NCI-H82 (cell line): ENCODE measurements at places on chromosomes 7 and 10.
A peak's percentile ranks its signal among the peaks of the same experiment; 100 is the strongest.

GRCh38 chr7:66837007-66837406 is 84.0 kb upstream of the TMEM248 start:
- DNase-seq: peak; percentile 91

DNA sequence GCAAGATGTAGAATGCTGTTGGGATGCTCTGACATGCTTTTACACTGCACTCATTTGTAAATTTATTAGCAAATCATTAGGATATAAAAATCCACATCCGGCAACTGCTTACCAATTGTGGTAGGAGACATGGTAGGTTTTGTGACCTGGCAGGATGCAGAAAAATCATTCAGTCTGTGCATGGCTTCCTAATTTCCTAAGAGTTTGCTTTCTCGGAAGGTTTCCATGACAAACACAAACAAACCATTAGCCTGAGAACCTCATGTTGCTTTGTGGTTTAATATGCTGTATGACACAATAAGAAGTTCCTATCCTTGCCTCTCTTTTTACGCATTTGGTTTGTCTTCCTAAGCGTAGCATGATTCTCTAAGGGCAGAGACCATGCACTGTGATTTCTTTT is 14.7 kb upstream of the LMBR1 start:
- DNase-seq: no peak

DNA sequence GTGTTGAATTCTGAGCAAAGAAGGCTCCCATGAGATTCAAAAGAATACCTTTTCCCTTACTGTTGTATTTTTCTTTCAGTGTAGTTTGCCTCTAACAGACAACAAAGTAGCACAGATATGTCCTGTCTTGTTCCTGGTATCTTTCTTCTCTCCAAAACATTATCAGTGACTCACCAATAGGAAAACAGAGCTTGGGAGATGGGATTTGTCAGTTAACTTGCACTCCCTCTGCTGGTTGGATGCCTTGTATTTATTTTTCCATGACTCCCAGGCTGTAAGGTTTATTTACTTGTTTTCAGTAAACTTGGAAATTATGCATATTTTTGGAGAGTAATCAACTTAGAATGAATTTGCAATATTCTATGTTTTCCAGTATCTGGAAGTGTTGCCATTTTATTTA is 129.7 kb downstream of the SAMD9 start:
- no peak for DNase-seq

- DNase-seq: no peak
Measured at GRCh38 chr10:99234791-99235657, 628 bp downstream of the HPSE2 start.

- DNase-seq: no peak
Measured at GRCh38 chr10:91621483-91622113, 11.3 kb downstream of the PPP1R3C start.

GRCh38 chr7:26151096-26151495 is 902 bp upstream of the NFE2L3 start:
- peak; percentile 61 for DNase-seq

GRCh38 chr10:119103903-119104653 is at the start of gene DENND10:
DENND10 (plus strand) TSS chr10:119104113; CDS start chr10:119104143, 30 bp downstream.
- DNase-seq: peak; percentile 84

GRCh38 chr7:116924741-116925140 is 28.6 kb upstream of the ST7 start:
- no peak for DNase-seq

- peak; percentile 71 for DNase-seq
Measured at GRCh38 chr10:75497997-75498883, 66.8 kb downstream of the LRMDA start.

- no peak for DNase-seq
Measured at GRCh38 chr7:91796122-91796521, 84.4 kb downstream of the MTERF1 start.

DNA sequence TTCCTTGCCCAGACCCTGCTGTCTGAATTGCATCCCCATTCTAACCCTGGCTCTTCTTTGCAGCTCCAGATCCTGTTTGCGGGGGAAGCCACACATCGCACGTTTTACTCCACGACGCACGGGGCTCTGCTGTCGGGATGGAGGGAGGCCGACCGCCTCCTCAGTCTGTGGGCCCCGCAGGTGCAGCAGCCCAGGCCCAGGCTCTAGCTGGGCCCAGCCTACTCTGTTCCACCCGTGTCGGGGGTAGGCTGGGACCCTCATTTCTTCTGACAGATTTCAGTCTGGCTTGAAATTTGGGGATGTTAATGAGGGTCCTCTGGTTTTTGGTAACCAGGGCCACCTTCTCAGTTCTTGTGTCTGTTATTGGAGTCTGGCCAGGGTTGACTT is 2.7 kb upstream of the MTG1 start:
- no peak for DNase-seq

DNA sequence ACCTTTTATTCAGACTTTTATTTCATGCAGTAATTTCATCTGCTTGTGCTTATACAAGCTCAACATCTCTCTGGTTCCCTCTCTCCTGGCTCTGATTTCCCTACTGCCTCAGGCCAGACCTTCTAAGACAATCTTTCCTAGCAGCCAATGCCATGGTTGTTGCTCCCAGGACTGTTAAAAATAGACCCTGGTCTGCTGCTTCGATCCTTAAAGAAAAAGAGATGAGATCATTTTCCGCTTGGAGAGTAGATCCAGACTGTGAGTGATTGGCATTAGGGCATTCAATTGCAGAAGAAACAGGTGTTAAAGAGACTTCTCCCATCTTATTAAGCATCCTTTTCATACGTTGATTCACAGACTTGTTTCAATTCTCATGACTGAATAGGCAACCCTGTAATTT is 68.4 kb upstream of the ITGB1 start:
- DNase-seq: no peak
